ENCODE measurements at places on chromosomes 1 and 21.
A peak's percentile ranks its signal among the peaks of the same experiment; 100 is the strongest.

DNA sequence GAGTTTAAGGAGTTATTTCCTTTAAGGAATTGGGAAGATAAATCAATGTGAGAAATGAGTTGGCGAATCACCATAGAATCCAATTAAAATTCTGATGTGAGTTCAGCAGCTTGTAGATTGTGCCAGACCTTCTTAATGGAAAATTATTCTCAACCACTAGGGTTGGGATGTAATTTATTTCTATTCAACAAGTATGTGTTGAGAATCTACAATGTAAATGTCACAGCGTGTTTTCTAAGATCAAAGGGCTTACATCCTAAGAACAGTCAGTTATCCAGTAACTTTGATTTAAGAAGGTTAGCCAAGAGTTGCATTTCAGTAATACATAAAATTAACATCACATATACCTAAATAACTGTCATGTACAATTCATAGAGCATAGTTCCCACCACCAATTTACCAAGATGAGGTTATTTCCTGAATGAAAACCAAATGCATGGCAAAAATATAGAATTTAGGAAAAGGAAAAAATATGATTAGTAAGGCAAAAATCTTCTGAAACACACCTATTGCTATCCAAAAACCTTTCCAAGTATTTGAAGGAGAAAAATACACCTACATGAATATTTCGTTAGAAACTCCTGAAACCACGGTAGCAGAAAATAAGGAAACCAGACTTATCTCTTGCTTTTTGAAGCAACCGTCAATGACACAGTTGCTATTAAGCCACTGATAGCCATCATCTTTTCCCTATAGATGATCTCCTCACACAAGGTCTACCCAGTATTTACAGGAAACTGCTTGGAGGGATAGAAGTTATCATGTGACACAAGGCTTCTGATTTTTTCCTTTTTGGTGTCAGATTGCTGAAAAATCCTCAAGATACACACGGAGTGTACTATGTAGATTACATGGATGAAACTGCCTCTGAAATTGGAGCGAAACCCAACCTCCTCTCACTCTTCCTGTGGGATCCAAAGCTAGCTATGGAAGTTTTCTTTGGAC lies 259.4 kb upstream of the POGK start:
- no peak for DNase-seq

- no peak for DNase-seq
These were observed 32.0 kb downstream of the SORT1 start for GRCh38 chr1:109365642-109366204.

GRCh38 chr1:228236744-228237143 lies 28.9 kb downstream of the OBSCN start:
- peak; percentile 58 for DNase-seq

DNA sequence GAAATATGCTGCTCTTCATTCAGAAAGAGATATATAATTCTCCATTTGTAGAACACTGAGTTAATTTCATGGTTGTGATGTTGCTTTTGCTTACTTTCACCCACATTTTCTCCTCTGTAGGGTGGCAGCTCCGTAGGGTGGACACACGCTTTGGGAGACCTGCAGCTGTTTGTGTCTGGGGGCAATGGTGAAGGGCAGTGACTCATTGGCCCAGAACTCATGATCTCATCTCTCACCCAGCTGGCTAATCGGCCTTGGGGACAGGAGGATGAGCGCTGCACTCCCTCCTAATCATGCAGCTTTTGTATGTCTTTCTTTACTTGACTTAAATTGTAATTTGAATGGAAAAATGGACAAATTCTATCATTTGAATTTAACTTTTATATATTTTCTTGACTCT lies 9.6 kb downstream of the DISC1 start:
- no peak for DNase-seq

DNA sequence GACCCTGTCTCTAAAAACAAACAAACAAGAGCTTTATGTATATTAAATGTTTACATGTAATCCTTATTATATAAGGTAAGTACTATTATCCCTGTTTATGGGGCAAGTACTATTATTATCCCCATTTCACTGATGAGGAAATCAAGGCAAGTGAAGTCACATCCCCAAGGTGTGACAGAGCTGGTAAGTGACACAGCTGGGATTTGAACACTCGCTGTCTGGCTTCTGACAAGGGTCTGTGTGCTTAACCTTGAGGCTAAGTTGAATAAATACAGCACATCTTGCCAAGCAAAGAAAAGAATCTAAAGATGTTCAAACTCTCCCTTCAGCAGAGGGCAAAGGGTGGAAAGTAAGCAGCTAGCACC lies 167.9 kb upstream of the IRF2BP2 start:
- no peak for DNase-seq

- peak; percentile 20 for DNase-seq
These were observed 12.5 kb downstream of the PIP5K1A start for GRCh38 chr1:151210830-151211229.

- no peak for DNase-seq
These were observed 48.8 kb downstream of the PKNOX1 start for GRCh38 chr21:43023175-43023574.

DNA sequence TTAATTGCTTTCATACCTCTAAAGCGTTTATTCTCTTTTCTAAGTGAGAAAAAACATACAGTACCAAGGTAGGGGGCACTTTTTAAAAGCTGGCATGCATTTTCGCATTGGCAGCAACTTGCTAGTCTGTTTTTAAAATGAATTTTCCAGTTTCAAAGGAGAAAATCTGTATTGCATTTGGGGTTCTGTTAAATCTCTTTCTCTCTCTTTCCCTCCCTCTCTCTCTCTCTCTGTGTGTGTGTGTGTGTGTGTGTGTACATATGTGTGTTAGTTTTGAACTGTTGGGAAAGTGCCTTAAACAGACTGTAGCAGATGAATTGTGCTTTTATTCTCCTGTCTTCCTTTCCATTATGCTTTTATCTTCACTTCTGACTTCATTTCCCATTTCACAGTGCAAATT lies 7.3 kb downstream of the NIBAN1 start:
- DNase-seq: no peak

DNA sequence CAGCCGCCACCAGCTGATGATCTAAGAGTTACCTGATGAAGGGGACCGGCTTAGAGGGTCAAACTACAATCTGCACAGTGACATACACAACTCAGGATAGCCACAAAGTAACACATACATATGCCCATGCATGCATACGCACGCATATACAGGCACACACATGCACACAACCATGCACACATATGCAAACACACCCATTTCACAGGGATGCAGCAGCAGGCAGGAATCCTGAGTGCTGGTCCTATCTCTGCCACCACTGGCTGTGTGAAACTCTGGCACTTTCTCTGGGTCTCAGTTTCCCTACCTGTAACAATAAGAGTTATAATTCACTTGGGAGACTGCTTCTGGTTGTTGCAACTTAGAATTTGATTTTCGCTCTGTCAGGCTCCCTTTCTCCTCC lies 520.2 kb downstream of the PTPRU start:
- no peak for DNase-seq

DNA sequence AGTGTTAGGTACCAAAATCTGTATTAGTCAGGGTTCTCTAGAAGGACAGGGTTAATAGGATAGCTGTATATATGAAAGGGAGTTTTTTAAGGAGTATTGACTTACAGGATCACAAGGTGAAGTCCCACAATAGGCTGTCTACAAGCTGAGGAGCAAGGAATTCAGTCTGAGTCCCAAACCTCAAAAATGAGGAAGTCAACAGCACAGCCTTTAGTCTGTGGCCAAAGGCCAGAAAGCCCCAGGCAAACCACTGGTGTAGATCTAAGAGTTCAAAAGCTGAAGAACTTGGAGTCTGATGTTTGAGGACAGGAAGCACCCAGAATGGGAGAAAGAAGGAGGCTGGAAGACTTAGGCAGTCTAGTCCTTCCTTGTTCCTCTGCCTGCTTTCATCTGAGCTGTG lies 487.5 kb upstream of the CHRM3 start:
- DNase-seq: no peak

DNA sequence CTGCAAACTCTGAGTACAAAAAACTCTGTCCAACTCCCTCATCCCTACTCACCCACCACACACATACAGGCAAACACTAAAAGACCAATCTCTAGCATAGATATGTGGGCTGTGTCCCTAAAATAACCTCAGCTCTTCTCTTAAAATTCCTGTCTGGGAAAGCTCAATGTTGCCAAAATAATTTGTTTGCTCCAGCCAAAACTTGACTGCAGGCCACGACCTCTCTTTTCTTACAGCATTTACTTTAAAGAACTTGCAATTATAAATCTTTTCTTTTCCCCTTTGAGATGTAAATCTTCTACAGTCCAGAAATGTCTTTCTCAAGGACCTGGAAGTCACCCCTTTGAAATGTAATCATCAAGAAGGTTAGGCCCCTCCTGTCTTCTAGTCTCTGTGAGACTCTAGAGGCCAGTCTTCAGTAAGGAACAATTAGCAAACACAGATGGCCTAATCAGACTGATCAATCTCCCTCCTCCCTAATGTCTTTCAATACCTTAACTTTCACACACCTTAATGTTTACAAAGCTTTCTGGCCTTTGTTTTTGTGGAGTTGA lies 483.6 kb upstream of the RGS18 start:
- no peak for DNase-seq

DNA sequence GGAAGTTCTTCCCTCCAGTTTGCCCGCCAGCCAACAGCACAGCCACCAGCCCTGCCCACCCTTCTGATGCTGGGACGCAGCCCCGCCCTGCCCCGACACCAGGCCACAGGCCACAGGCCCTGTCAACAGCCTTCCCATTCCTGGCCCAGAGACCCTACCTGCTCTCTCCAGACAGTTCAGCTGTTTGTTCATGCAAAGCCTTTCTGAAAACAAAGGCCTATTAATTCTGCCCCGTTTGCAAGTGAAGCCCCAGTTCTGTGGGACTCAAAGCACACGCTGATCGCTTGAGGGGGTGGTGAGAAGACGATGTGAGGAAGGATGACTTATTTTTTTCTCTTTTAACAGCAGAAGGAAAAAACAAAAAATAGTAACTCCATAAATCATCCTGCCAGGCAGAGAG lies 55.4 kb upstream of the KIF26B start:
- no peak for DNase-seq

- no peak for DNase-seq
These were observed 75.2 kb downstream of the GLIS1 start for GRCh38 chr1:53663529-53664300.

DNA sequence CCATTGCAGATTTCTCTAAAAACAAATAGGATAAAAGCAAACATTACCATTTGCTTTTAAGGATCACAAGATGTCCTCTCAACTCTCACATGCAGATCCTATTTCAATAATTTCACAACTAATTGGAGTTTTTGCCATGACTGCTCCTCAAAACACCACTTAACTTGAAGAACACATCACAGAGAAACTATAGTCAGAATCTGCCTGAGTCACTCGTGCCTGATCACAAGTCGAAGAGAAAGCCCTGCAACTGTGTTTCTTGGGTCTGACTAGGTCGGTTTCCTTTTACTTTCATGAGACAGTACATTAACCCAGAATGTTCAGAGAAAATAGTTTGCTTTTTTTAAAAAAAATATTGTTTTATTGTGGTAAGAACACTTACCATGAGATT lies 46.3 kb upstream of the SMYD2 start:
- no peak for DNase-seq

DNA sequence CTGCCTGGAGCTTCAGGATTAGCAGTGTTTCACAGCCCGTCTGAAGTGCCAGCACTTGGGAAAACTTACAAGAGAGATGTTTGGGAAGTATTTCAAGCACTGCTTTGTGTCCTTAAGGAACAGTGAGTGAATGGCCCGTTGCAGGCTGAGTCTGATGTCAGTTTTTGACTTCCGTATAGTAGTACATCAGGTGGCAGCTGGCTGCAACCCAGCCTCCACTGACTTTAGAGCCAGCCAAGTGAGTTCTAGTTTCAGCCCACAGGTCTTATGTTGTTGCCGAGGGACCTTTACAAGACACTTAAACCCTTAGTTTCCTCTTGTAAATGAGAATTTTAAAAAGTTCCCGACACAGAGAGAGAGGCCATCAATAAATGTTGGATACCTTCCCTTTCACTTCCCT lies 35.0 kb downstream of the UCK2 start:
- no peak for DNase-seq

GRCh38 chr21:44331650-44332307 lies 7.4 kb downstream of the CFAP410 start:
- DNase-seq: no peak

DNA sequence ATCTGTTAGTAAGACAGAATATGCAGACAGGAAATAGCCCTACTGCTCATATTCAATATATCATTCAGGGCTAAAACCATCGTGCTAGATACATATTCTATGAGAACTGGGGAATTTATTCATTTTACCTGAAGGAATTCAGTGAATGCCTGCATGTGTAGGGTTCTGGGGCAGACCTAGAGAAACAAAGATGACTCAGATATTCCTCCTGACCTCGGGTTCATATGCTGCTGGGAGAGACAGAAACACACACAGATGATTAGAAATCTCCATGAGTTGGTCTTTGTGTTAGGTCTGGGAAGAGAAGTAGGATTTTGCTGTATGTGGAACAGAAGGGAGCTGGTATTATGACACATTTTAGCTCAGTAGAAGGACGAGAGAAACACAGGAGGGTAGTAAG lies 176.5 kb upstream of the ST6GALNAC5 start:
- DNase-seq: no peak

GRCh38 chr1:172779491-172779890 lies 120.6 kb downstream of the FASLG start:
- no peak for DNase-seq

- DNase-seq: no peak
These were observed 119.9 kb downstream of the FASLG start for GRCh38 chr1:172778456-172779455.

DNA sequence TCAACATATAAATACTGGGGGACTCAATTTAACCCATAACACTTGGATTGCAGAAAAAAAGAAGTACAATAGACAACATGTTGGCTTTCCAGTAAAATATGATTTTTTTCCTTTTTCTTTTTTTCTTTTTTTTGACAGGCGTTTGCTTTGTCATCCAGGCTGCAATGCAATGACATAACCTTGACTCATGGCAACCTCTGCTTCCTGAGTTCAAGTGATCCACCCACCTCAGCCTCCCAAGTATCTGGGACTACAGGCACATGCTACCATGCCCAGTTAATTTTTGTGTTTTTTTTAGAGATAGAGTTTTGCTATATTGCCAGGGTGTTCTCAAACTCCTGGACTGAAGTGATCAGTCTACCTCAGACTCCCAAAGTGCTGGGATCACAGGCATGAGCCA lies 1512.0 kb upstream of the PRMT6 start:
- DNase-seq: peak; percentile 2

Data from GM03348 (cell line).